Left lung (tissue), 14 donors: ENCODE measurements at places on chromosomes 3 and 15. TPM values are rescaled to one million over a fixed set of nuclear protein-coding genes. Genes with fewer than 3 reads are reported as not detected.

ECT2 gene
- 29.7 TPM for total RNA-seq

SPTBN5 gene
- total RNA-seq: 2.2 TPM

CTXND1 gene
- 0.99 TPM for total RNA-seq

AHSG gene
- total RNA-seq: not detected

SHF gene
- total RNA-seq: 7.7 TPM

MEF2A gene
- 56.1 TPM for total RNA-seq

FEM1B gene
- total RNA-seq: 44.4 TPM

THBS1 gene
- 498 TPM for total RNA-seq

POC1A gene
- total RNA-seq: 7.6 TPM

PRR23E gene
- not detected for total RNA-seq

STXBP5L gene
- not detected for total RNA-seq

GOLGA8B gene
- total RNA-seq: 45.7 TPM

KBTBD8 gene
- 3.0 TPM for total RNA-seq

SEMA3G gene
- total RNA-seq: 36.5 TPM

RBMS3 gene
- 45.1 TPM for total RNA-seq

XIRP1 gene
- total RNA-seq: 0.09 TPM

CSPG4 gene
- 24.7 TPM for total RNA-seq

HIGD2B gene
- 0.24 TPM for total RNA-seq

ARL14 gene
- total RNA-seq: not detected

ZNF660 gene
- 4.9 TPM for total RNA-seq

CSPG5 gene
- total RNA-seq: 19.2 TPM

DOCK3 gene
- 1.4 TPM for total RNA-seq

COL6A5 gene
- total RNA-seq: 7.9 TPM

CD200R1L gene
- not detected for total RNA-seq

TXNRD3 gene
- 12.6 TPM for total RNA-seq

CASR gene
- not detected for total RNA-seq

ROPN1 gene
- total RNA-seq: not detected

RASGRF1 gene
- 24.0 TPM for total RNA-seq

IL5RA gene
- 2.5 TPM for total RNA-seq

GOLGA6L2 gene
- not detected for total RNA-seq

PRTG gene
- 10.7 TPM for total RNA-seq

UBE3A gene
- 88.0 TPM for total RNA-seq

ITPKA gene
- total RNA-seq: 1.7 TPM

EFCAB12 gene
- 0.47 TPM for total RNA-seq

ITIH4 gene
- total RNA-seq: 10.1 TPM

DLL4 gene
- total RNA-seq: 18.1 TPM

CHRD gene
- total RNA-seq: 8.6 TPM

ACSBG1 gene
- 1.9 TPM for total RNA-seq

FMN1 gene
- total RNA-seq: 45.2 TPM

C3orf20 gene
- total RNA-seq: 0.26 TPM

NOX5 gene
- total RNA-seq: 0.16 TPM

FOXB1 gene
- not detected for total RNA-seq

SLC25A26 gene
- 14.2 TPM for total RNA-seq

VIPR1 gene
- total RNA-seq: 82.5 TPM

DUOXA2 gene
- not detected for total RNA-seq

KNG1 gene
- not detected for total RNA-seq

FETUB gene
- total RNA-seq: not detected

GOLGA8O gene
- total RNA-seq: 1.2 TPM

SPTSSB gene
- total RNA-seq: not detected

AP3S2 gene
- total RNA-seq: 34.8 TPM
